ENCODE measurements at places on chromosomes 1 and 21. TPM values are rescaled to one million over a fixed set of nuclear protein-coding genes. Genes with fewer than 3 reads are reported as not detected.

DNA sequence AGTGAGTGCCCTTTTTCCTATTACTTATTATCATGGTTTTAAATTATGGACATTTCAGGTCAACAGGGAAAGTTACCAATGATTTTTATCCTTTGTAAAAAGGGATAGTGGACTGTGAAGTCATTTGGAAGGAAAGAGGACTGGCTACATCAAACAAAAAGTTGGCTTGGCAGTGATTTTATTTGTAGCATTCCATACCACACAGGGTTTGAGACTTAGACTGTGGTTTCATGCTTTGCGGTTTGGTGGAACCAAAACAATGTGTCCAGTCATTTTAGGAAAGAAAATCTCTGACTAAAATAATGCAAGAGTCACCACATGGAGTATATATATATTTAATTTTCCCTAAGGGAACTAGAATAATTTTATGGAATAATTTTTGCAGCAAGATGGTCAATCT lies 239.5 kb downstream of the HMCN1 start:
- no peak overlapping the region for H3K27ac ChIP-seq
- H3K4me3 ChIP-seq, result no peak overlapping the region
- no peaks in the 10 kb centered on the region for H3K36me3 ChIP-seq
- peaks cover 3% of the 10 kb centered on the region for H3K27me3 ChIP-seq
- peaks cover 2% of the 10 kb centered on the region for H3K4me1 ChIP-seq

GRCh38 chr1:182688436-182689205 lies 4.2 kb upstream of the RGS8 start:
- DNase-seq, result no peak
- H3K27me3 ChIP-seq, result peaks cover 7% of the 10 kb centered on the region
- no peaks in the 10 kb centered on the region for H3K36me3 ChIP-seq

- H3K36me3 ChIP-seq, result no peaks in the 10 kb centered on the region
- H3K4me3 ChIP-seq, result no peak overlapping the region
- no peaks in the 10 kb centered on the region for H3K4me1 ChIP-seq
- DNase-seq, result no peak
Observed at GRCh38 chr1:82813386-82813785, 1012.7 kb downstream of the ADGRL2 start.

MFSD2A gene
- 1.6 TPM for total RNA-seq

SLAMF6 gene
- total RNA-seq, result not detected

ETNK2 gene
- 15.9 TPM for total RNA-seq

F13B gene
- not detected for total RNA-seq

CACNA1S gene
- total RNA-seq, result 0.08 TPM
